ENCODE measurements at places on chromosomes 11 and 22.

GRCh38 chr11:120517801-120518291, 6.3 kb downstream of the GRIK4 start:
- DNase-seq: no peak

- no peak for DNase-seq
Measured at GRCh38 chr11:119342362-119343130, 1.9 kb upstream of the C1QTNF5 start.

- no peak for DNase-seq
Measured at GRCh38 chr22:22533863-22534262, 13.8 kb upstream of the ZNF280A start.

DNA sequence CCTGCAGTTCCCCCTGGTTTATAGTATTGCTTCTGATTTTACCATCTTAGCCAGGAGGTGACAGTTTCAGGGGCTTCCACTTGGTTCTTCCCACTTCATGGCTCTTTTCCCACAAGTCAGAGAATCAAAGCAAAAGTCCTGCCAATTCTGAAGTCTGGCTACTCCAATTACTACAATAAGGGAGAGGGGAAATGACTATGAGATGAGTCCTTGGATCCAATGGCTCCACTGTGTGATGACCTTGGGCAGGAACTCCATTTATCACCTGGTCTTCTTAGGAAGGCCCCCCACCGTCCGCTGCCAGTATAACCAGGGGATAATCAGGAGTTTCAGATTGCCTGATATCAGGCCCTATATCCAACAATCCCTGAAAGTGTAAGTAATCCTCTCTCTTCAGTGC, 31.6 kb upstream of the CCND1 start:
- no peak for DNase-seq

DNA sequence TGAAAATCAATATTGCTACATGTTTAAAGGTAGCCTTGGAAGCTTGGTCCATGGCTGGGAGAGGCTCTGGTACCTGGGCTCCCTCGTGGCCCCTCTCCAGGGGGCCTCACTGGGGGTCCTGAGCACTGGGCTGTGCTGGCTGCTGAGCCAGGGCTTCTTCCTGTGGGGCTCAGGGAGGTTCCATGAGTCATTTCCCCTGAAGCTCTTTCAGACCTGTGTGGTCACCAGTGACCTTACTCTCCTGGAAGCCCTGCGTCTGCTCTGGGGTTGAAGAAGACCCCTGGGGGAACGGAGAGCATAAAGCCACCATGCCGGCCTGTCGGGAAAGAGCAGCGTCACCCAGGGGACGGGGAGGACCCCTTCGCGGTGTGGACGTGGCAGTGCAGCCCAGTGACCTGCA, 389.0 kb downstream of the TBC1D22A start:
- DNase-seq: no peak

GRCh38 chr11:46719543-46720218, 668 bp downstream of the F2 start:
- no peak for DNase-seq

GRCh38 chr11:122832721-122833470, 5.4 kb upstream of the CRTAM start:
- no peak for DNase-seq

- no peak for DNase-seq
Measured at GRCh38 chr11:130947481-130947880, 31.2 kb upstream of the SNX19 start.
